Neural progenitor cell (in vitro differentiated cells): ENCODE measurements at places on chromosomes 7 and 10. TPM values are rescaled to one million over a fixed set of nuclear protein-coding genes. Genes with fewer than 3 reads are reported as not detected.
A peak's percentile ranks its signal among the peaks of the same experiment; 100 is the strongest.

GRCh38 chr7:42167631-42168236 lies 69.3 kb downstream of the GLI3 start:
- H3K27me3 ChIP-seq, result no peaks in the 10 kb centered on the region
- DNase-seq, result no peak
- peaks cover 4% of the 10 kb centered on the region for H3K4me1 ChIP-seq
- H3K36me3 ChIP-seq, result peaks cover 6% of the 10 kb centered on the region

DNA sequence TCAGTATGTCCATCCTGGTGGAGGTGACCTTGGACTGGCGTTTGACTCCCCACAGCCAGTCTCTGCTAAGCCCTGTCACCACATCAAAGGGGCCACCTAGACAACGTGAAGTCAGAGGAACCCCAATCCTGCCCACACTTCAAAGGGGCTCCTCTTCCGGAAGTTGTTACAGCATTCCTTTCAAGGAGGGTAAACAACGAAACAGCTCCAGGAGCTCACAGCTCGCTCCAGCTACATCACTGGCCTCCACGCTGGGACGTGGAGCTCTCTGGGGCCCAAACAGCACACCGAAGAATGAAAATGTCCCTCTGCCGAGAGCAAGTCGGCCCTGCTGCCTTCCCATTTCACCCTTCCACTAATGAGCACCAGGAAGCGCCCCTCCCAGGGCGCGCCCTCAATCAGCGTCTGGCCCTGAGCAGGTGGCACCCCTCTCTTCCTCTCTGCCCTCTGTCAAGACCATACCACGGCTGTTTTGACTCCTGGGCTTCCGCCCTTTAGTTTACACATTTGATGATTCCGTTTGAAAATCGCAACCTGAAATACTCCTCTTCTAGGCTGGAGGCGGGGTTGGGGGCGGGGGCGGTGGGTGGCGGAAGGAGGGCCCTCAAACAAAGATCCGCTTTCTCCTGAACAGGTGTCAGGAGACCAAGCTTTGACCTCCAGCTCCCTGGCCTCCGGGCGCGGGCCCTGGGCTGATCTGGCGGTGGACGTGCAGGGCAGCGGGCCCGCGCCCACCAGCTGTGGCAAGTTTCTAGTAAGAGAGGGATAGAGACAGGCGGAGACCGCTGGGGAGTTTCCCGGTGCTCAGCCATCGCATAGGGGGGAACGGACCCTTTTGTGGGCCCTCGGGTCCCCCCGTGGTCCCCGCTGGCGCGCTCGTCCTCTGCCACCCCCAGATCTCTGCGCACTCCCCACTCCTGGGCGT lies 53.1 kb upstream of the KDM7A start:
- no peaks in the 10 kb centered on the region for H3K36me3 ChIP-seq
- peak; percentile 59 for DNase-seq
- H3K4me1 ChIP-seq, result peaks cover 9% of the 10 kb centered on the region
- peaks cover 61% of the 10 kb centered on the region for H3K27me3 ChIP-seq
- H3K27ac ChIP-seq, result no peak overlapping the region

- no peak overlapping the region for H3K4me3 ChIP-seq
- no peak for DNase-seq
- peaks cover 13% of the 10 kb centered on the region for H3K4me1 ChIP-seq
- H3K27ac ChIP-seq, result no peak overlapping the region
Observed at GRCh38 chr7:100208911-100209408, 10.8 kb upstream of the PVRIG start.

- H3K4me1 ChIP-seq, result no peaks in the 10 kb centered on the region
- H3K27me3 ChIP-seq, result no peaks in the 10 kb centered on the region
- peak; percentile 89 for DNase-seq
- no peak overlapping the region for H3K4me3 ChIP-seq
- H3K27ac ChIP-seq, result no peak overlapping the region
Observed at GRCh38 chr7:119270045-119270464, 1002.9 kb upstream of the KCND2 start.

The TAS2R41 gene
- not detected in 2 replicates for total RNA-seq

- no peaks in the 10 kb centered on the region for H3K36me3 ChIP-seq
- no peak overlapping the region for H3K4me3 ChIP-seq
- H3K27ac ChIP-seq, result no peak overlapping the region
- DNase-seq, result no peak
- H3K27me3 ChIP-seq, result no peaks in the 10 kb centered on the region
- peaks cover 10% of the 10 kb centered on the region for H3K4me1 ChIP-seq
Observed at GRCh38 chr7:99129001-99129400, 14.9 kb downstream of the SMURF1 start.

GRCh38 chr10:12422189-12422588 lies 72.8 kb downstream of the CAMK1D start:
- H3K27me3 ChIP-seq, result no peaks in the 10 kb centered on the region
- no peak overlapping the region for H3K27ac ChIP-seq
- DNase-seq, result no peak
- no peaks in the 10 kb centered on the region for H3K36me3 ChIP-seq
- H3K4me3 ChIP-seq, result no peak overlapping the region

DNA sequence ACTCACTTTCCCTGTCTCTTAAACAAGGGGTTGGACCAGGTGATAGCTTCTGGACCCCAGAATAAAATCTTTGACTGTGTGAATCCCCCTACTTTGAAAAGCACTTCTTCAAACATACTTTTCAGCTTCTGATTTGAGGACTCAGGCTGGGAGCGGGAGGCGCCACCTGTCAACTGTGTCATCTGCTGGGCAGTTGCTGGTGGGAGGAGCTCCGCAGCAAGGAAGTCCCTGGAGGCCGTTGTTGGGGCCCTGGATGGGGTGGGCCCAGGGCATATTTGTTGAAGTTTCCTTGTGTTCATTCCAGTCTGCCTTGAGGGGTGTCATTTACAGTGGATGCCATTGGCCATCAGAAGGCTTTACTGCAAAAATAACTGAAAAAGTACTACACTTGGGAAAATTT lies 197.7 kb downstream of the CCDC3 start:
- no peaks in the 10 kb centered on the region for H3K36me3 ChIP-seq
- H3K4me3 ChIP-seq, result no peak overlapping the region
- H3K27ac ChIP-seq, result no peak overlapping the region
- DNase-seq, result no peak
- H3K4me1 ChIP-seq, result peaks cover 18% of the 10 kb centered on the region

The LEP gene
- total RNA-seq, result not detected in 2 replicates

The MEIG1 gene
- total RNA-seq, result not detected in 2 replicates

- H3K4me1 ChIP-seq, result no peaks in the 10 kb centered on the region
- no peak overlapping the region for H3K27ac ChIP-seq
- H3K27me3 ChIP-seq, result no peaks in the 10 kb centered on the region
Observed at GRCh38 chr7:47231032-47231431, 350.9 kb downstream of the TNS3 start.

- DNase-seq, result no peak
- no peak overlapping the region for H3K4me3 ChIP-seq
- no peaks in the 10 kb centered on the region for H3K4me1 ChIP-seq
- H3K27ac ChIP-seq, result no peak overlapping the region
- peaks cover 10% of the 10 kb centered on the region for H3K36me3 ChIP-seq
- H3K27me3 ChIP-seq, result no peaks in the 10 kb centered on the region
Observed at GRCh38 chr7:11035661-11036060, 62.0 kb downstream of the PHF14 start.

DNA sequence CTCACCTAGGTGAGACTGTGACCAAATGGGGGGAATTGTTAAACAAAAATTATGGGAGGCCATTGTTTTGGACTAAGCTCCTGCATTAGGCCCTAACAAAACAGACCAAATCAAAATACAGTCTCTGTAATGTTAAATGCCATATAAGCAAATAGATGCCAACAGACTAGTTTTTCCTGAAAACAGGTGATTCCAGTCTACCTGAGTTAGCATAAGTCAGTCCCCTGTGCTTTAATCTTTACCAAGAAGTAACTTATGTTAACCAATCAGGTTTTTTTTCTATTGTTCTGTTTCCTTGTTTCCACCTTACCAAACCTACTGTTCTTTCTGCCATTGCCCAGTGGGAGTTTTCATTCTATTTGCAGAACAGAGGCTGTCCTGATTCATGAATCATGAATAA lies 48.0 kb downstream of the PDZD8 start:
- DNase-seq, result no peak
- H3K36me3 ChIP-seq, result no peaks in the 10 kb centered on the region
